ENCODE measurements at places on chromosomes 6 and 20.

DNA sequence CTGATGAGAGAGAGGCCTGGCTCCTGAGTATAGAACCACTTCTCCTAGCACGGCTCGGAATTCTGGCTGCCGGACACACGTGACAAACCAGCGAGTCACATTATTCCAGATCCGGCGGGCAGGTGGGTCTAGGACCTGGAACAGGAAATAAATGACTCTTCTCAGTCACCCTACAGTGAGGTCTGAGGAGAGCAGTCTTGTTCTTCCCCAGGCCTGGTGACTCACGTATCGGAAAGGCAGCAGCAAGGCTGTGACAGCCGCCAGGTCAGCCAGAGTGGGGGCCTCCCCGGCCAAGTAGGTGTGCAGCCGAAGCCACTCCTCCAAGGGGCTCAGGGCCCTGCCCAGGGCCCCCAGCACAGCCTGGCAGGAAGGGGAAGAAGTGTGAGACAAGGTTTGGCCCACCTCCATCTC, 2.8 kb downstream of the VARS1 start:
- no peak for DNase-seq

DNA sequence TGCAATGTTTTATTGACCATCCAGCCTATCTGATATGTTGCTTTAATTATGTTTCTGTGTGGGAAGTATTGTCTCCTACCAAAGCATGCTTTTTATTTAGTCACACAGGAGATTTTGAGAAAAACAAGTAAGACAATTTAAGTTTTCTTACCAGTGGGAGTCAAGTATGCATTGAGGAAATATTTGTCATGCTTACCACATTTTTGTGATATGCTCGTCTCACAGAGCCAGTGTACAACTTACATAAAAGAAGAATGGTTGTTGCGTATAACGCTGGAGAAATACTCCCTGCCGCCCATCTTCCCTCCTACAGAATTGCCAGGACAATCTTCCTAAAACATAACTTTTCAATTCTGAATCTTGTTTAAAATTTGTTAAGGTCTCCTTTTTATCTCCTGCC, 37.1 kb upstream of the FILIP1 start:
- no peak for DNase-seq

GRCh38 chr6:131486608-131487007, 86.4 kb upstream of the ARG1 start:
- no peak for DNase-seq

GRCh38 chr6:22147921-22148776, 148.7 kb downstream of the PRL start:
- peak; percentile 87 for DNase-seq

DNA sequence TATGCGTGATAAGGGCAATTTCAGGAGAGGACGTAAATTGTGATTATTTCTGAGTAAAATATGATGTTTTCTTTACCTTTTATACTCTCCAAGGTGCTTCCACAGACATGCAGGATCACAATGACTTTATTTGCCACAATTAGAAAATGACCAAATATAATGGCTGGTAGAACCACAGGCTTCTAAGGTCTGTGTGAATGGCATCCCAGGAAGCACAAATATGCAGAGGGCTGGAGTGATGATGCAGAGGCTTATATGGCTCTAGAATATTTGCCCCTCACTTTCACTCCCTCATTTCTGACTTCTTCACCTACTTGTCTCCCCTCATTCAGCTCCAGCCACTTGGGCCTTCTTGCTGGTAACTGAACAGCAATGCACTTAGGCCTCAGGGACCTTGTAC, 502.1 kb upstream of the MAP3K7 start:
- no peak for DNase-seq

DNA sequence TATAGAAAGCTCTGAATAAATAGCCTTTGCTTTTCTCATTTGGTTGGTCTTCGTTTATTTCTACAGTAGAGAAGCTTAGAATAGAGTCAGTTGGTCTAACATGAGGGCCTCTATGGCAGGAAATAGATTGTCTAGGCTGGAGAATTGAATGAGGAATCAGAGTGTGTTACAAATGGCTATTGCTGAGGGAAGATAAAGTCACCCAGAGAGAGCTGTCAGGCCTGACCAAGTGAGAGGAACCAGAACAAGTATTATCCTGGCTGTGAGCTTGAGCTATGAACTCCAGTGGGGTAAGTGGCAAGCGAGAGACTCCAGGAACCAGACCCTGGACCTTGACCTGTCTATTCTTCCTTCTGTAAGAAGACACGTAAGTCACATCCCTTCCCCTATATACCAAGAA, 353.1 kb downstream of the CD83 start:
- no peak for DNase-seq

GRCh38 chr6:84422380-84422968, 195.0 kb upstream of the CEP162 start:
- no peak for DNase-seq

DNA sequence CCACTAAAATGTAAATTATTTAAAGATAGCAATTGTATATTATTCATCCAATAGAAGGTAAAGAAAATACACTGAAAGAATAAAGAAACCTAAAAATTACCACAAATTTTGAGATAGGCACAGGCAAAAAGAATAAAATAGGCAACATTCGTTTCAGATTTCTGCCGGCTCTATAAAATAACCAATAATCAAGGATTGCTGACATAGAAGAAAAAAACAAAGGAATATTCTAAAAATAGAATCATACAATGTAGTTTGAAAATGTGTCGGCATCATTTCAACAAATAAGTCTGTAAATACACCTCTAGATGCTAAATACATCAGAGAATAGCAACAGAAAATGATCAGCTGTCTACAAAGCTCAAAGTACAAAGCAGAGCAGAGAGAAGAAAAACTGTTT, 973.3 kb downstream of the EPHA7 start:
- no peak for DNase-seq

GRCh38 chr20:14415467-14415866, 78.1 kb upstream of the FLRT3 start:
- no peak for DNase-seq

DNA sequence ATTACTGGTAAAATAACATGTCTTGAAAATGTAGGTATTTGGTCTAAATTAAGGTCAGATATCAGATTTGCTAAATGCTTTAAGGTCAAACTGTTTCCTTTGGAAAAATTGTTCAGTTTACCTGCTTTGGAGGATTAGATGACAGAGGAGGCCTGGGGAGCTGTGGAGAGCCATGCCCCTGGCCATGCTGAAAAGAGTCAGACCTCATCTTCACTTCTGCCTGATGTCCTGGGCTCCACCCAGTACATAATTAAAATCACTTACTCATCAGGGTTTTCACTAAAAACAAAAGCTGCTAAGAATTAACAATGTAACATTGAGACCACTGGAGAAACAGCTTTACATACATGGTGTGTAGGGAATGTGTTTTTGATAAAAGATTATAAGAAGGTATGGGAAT, 60.8 kb upstream of the UNC93A start:
- no peak for DNase-seq

DNA sequence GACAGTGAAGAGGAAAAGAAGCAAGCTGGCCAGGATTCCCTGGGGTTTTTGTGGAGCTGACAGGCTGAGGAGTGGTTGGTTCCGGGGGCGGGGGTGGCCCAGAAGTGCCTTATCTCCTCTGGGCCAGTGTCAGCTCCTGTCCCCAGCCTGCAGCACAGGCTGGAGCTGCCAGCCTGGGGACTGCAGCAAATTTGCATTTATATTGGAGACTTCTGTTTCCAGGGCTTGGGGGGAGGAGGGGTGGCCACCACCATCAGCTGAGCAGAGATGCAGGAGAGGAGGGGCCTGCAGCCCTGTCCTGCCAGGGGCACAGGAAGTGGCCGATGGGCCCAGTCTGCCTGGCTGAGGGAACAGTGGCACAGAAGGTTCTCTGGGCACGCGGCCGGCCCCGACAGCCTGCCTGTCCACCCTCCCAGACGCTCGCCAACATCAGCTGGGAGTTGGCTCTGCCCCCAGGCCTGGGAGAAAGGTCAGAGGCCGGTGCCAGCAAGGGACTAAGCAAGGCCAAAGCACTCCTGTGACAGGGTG, 24.3 kb upstream of the SCRT2 start:
- no peak for DNase-seq

GRCh38 chr6:101747160-101747559, 353.7 kb downstream of the GRIK2 start:
- DNase-seq = no peak

DNA sequence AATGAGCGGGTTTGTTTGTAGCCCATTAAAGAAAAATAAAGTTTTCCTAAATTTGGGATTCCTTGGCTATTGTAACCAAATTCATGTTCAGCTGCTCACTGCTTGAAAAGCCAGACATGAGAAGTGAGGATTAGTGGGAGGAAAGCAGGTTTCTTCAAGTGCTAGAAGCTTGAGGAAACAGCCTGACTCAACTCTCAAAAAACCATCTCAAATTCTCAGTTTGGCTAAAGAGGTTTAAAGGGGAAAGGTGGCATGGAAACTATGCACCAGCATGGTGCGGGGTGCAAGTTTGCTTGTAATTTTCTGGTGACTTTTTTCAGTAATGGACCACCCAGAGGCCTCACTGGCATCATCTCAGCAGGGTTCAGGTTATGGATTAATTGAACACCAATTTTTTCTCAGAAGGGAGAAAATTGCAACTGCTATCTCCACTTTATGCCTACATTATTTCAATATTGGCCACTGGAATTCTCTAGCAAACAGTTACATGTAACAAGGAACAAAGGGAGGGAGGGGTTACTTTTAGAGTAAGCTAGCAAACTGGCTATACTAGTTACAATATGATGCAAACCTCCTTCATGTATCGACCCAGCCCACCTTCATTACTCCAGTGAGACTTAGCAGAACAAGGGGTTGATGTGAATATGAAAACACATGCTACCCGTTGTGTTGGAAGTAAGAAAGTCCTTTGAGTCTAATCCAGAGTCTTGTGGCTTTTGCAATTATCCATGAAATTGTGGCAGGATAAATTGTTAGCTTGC, 85.0 kb upstream of the IFNGR1 start:
- DNase-seq = no peak

DNA sequence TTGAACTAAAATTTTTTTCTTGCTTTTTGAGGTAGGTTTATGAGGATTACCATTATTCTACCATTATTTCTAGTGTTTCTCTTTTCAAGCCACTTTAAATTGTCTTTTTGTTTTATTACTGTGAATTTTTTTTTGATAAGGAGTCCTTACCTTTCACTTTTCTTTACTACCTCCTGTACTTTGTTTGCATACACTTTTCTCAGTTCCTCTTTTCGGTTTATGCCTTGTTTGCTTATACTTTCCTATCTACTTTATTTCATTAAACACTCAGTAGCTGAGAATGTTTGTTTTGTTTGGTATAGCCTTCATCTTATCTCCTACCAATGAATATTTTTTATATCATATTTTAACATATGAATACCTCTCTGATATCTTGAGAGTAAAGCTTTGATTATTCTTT, 147.9 kb downstream of the TFAP2B start:
- no peak for DNase-seq

DNA sequence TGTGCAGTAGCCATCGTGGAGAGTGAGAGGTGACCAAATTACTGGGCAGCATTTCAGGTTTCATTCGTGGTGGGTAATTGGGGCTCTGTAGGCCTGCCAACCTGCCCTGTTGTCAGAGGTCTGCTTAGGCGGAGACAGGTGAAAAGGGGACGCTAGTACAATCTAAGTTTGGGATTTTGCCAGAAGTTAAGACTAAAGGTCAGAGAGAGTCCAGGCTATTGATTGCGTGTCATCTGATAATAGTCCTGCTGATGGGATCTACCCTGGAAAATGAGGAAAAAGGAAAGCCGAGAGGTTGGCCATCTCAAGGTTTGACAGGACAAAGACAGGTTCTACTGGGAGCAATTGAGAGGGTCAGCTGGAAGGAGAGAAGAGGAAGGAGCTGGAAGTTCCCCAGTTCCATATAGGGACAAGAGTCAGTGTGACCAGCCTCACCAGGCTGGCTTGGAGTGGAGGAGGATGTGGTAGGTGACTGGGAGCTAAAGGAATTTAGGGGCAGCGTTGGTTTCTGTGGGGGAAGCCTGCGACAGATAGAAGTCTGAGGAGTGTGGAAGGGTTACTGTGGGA, 10.9 kb downstream of the ARFGEF2 start:
- no peak for DNase-seq

DNA sequence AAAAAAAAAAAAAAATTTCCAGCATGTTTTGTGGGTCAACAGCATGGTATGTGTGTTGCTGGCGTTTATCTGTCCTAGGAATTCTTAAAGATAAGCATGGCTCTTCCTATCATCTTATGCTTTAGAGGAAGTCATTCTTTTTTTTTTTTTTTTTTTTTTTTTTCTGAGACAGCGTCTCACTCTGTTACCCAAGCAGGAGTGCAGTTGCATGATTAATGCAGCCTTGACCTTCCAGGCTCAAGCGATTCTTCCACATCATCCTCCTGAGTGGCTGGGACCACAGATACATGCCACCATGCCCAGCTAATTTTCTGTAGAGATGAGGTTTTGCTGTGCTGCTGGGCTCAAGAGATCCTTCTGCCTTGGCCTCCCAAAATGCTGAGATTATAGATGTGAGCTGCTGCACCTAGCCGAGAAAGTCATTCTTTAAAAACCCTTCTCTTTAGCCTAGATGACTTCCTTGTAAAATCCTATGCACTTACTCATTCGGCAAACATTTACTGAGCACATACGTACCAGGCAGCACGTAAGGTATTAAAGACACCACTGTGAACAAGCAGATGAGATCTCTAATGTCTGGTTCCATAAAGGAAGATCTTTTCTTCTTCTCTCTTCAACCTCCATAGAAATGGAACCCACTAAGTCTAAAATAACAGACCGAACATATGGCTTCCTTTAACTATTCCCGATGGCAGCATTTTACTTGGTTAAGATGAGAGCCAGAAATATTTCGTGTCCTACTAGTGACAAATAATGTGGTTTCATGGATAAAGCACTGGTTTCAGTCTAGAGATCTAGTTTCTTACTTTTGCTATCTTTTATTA, 122.4 kb downstream of the RIN2 start:
- DNase-seq = no peak

- no peak for DNase-seq
These were observed 24.5 kb upstream of the OR2J2 start for GRCh38 chr6:29146179-29146578.

DNA sequence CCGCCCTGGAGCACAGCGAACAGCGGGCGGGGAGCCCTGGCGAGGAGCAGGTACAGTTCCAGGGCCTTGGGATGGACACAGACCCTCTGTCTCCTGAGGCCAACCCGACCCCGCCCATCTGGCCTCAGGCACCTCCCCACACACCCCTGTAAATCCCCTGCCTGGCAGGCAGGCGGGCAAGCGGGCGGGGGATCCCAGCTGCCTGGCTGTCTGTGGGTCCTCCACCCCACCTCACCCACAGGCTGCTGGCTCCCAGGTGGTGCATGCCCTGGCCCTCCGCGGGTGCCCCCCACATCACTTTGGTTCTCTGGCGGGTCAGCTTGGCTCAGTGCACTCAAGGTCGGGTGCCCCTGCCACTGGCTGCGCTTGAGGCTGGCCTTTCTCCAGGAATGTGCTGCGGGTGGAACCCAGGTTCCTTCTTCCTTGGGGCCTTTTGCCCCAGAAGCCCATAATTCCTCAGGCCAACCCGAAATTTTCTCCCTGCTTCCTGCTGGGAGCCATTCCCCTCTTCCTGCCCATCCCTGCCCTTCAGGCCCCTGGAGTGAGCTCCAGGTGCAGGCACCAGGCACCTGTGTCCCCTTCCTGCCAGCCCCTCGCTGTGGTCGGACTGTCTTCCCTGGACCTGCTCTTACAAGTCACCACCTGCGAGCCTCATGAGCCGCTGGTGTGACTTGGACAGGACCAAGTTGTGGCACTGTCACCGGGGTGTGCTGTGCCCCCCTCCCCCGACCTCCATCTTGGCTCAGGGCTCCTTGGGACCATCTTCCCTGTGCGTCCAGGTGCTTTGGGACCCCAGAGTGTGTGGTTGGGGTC, 5.3 kb upstream of the TNFRSF6B start:
- no peak for DNase-seq
